Activated CD8-positive, alpha-beta memory T cell treated with anti-CD3 and anti-CD28 coated beads, Interleukin-2, amount 50 U/mL, for 48 hours (primary cell): ENCODE measurements at places on chromosomes 3 and 15.

DNA sequence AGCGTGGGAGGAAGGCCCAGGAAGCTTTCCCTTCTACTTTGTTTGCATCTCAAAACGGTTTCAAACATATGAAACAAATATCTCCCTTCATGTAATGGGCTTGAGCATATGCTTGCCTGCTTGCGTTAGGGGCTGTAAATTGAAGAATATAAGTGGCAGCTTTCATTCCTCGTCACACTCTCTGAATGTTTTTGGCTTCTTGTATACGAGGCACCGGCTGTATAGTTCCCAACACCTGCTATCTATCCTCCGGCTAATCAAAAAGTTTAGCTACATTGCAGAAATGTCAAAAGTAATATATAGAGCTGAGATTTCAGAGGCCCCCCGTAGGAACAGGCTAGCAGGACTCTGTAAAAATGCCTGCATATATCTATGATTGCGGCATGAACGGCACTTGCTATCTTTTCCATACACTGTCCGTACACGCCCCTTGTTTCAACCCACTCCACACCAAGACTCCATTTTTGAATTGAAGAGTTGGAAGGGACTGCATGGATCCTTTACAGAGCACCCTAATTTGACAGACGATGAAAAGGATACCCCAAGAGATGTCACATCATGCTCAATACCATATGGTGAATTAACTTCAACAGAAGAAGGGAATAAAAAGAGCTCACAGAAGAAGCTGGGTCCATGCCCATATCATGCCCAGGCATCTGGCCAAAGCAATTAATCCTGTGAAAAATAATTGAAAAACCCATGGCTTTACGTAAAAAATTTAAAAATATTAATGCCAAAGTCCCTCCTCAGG is 2.5 kb downstream of the MASP1 start:
- DNase-seq: no peak

DNA sequence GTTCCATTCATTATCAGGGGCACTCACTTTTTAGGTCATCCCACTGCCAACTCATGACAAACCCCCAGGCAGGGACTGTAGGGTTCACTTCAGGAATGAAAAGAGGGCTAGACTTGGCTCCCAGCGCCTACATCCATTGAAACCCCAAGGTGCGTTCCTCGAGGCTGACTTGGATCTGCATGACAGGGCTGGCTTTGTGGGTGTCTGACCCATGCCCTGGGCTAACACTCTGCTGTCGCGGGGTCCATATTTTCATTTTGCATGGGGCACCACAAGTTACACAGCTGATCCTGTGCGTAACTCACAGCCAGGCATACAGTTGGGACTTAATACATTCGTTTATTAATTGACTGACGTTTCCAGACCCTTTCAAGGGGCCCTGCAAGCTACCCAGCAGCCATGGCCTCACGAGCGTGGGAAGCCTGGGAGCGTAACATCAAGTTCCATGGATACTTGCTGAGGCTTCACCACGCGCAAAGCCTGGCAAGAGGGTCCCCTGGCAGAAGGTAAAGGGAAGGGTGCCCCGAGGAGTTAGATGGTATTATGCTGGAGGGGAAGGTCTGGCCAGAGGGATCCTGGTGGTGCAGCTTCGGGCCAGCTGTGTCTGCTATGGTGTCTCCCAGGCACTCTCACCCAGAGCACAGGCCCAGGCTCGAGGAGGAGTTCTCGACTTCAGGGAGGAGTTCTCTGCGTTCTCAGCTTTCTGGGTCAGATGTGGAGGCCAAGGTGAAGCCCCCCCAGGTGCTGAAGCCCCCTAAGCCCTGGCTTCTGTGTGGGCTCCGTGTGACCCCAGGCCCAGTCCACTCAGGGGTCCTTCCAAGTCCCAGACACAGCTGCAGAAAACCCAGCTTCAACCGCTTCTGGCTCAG is 85.4 kb downstream of the ADAMTS17 start:
- peak; percentile 28 for DNase-seq

DNA sequence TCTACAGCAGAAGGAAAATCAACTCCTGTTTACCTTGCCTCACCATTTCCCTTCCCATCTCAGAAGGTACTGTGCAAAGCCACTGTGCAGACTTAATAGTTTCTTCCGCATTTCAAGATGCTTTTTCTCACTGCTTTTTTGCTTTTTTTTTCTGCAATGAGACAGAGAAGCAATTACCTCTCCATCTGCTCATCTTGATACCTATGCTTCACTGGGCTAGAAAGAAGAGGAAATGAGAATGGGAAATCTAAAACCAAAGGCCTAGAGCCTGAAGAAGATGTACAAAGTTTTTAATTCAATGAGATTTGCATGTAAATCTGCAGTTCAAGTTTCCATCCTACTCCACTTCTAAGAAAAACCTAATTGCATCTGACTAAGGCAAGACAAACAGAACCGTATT is 238.1 kb upstream of the SETMAR start:
- no peak for DNase-seq

DNA sequence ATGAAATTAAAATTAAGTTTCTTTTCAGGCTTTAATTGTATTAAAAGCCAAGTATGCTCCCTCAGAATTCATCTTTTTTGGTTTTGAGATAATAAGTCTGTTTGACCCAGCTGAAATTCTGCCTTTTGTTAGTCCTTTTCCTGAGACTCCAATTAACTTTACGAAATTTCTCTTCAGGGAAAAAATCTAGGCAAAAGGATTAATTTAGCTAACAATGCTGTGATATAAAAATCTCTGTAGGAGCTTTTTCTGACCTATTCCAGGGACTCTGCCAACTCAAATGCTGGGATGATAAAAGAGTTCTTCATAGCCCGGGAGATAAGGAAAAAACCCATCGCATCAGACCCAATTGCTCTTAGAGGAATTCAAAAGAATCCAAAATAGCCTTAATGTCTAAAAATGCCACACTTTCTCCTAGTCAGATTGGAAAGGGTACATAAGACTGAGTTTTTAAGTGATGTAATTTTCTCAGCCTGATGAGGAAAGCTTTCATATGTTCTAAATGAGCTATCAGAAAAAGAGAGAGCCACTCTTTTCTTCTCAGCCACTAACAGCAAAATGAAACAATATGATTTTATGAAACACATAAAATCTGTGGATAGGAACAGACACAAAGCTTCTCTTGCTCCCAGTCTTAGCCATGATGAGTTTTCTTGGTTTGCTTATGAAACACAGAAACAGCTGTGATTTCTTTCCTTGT is 405.1 kb downstream of the ROBO1 start:
- DNase-seq: no peak

DNA sequence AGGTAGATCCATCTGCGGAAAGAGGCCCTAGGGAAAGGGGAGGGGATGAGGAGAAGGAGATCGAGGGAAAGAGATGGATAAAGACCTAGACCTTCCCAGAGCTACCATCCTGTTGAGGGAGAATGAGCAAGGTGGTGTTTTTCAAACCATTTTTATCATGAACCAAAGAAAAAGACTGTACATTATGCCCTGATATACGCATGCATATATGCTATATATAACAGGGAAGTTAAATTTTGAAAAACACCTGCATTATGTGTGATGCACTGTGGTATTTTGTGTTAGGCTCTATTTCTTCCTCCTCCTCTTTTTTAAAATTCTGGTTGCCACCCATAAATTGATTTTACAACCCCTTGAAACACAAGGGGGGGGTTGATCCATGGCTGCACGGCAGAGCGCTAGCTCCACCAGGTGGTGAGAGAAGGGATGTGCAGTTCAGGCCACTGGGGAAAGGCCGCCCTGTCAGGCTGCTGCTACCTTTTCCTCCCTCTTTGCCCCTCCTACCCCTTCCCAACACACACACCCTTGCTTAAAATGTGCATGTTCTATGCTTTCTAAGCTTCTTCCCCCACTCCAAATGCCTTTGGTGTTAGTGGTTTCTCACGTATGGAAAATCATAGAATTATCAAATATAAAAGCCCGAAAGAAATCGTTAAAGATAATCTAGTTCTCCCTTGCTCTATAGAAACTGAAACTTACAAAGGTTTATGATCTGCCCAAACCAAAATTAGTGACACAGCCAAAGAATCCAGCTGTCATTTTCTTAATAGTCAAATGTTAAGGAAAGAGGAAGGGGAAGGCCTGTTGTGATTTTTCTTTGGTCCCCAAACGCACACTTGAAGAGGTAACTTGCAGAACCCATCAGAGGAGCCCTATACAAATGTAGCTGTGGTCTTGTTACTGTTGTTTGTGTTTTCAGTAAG is 262.0 kb upstream of the UMPS start:
- peak; percentile 72 for DNase-seq

- no peak for DNase-seq
Observed at GRCh38 chr15:31049111-31049510, 52.4 kb downstream of the TRPM1 start.

DNA sequence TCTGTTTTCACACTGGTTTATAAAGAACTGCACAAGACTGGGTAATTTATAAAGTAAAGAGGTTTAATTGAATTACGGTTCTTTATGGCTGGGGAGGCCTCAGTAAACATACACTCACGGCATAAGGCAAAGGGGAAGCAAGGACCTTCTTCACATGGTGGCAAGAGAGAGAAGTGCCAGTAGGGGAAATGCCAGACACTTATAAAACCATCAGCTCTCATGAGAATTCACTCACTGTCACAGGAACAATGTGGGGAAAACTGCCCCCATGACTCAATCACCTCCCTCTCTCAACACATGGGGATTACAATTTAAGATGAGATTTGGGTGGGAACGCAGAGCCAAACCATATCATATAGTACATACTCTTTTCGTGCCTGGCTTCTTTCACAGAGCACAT is 42.4 kb downstream of the MAP2K1 start:
- DNase-seq: no peak

DNA sequence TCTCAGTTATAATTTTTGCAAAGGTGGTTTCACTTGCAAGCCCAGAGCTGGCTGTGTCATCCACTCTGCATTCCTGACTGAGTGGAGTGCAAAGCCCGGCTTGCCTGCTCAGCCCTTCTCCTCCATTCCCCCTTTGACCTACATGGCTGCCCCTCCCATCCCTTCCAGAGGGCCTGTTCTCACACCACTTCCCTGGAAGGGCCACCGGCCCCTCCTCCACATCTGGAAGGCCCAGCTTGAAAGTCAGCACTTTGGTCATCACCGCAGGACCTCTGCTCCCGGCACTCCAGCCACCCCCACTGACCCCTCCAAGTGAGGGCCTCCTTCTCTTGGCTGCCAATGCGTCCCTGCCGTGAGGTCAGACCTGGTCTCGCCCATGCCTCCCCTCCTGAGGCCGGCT is 74.1 kb upstream of the RNF7 start:
- DNase-seq: no peak

DNA sequence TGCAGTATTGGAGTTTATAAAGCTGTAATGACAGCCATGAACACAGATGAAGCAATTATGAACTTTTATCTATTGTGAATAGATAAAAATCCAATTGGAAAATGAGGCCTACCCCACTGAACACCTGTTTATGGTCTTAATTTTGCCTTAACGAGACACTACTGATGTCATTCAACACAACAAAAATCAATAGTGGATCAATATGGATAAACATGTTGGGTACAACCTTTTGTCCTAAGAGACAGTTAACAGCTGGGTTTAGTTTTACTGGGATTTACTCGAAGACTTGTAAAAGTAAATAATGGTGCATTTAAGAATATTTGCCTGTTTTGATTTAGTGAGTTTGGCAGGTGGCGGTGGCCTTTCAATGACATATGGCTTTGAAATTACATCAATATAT is 217.8 kb downstream of the NR1D2 start:
- DNase-seq: no peak

GRCh38 chr3:112390783-112391641 is 58.1 kb downstream of the CD200 start:
- DNase-seq: no peak

DNA sequence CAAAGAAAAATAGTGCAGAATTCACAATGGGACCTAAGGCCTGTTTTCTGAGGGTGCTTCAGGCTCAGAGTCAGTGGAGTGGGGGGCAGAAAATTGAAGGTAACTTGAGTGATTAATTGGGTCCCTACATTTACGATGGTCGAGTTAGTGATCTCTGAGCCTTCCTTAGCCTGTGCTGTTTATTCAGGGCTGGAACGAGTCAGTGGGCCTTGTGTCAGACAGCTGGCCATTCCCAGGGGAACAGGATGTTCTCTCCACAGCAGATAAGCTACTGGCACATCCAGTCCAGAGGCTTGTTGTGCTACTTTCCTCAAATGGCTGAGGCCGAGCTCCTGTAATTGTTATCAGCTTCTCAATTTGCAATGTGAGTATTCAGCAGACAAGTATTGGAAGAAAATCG is 29.2 kb upstream of the CNTN3 start:
- DNase-seq: no peak

GRCh38 chr3:165195241-165195639 is 944 bp downstream of the SLITRK3 start:
- no peak for DNase-seq

GRCh38 chr3:64109438-64109837 is 86.1 kb upstream of the PSMD6 start:
- DNase-seq: no peak

DNA sequence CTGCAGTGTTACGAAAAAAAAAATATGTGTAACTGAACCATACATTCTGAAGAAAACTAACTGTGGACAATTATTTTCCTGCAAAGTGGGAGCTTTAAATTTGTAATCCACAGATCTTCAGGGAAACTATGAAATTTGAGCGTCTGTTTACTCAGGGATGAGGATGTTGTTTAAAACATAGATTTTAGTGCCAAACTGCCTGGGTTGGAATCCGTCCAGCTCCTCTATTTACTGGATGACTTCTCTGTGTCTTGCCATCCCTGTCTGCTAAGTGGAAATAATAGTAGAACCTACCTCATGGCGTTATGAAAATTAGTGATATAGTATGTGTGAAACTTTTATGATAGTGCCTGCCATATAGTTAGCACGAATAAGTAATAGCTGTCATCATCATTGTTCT is 666.5 kb downstream of the SQOR start:
- DNase-seq: no peak

DNA sequence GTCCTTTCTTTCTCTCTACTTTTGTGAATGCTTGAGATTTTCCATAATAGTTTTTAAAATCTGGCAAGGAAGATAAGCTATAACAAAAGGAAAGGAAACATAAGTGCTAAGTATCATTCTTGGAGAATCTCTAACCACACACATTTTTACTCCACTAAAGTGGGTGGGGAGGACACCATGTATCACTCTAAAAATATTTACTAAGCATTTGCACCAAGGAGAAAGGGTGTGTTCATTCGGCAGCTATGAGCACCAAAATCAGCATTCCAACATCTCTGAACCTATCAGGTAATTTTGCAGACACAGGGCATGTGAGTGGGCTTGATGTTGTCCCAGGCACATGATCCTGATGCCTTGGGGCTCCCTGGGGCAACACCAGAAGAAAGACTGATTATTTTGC is 5.5 kb downstream of the B4GALT4 start:
- no peak for DNase-seq

GRCh38 chr3:120174811-120175539 is 80.7 kb upstream of the GSK3B start:
- no peak for DNase-seq

DNA sequence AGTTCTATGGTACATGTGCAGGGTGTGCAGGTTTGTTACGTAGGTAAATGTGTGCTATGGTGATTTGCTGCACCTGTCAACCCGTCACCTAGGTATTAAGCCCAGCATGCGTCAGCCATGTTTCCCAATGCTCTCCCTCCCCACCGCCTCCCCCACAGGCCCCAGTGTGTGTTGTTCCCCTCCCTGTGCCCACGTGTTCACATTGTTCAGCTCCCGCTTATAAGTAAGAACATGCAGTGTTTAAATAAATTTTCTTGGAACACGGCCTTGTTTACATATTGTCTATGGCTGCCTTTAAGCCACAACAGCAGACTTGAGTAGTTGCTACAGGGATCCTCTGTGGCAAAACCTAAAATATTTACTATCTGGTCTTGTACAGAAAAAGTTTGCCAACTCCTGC is 41.3 kb upstream of the CORO2B start:
- no peak for DNase-seq
